ENCODE measurements at places on chromosomes 4 and X. TPM values are rescaled to one million over a fixed set of nuclear protein-coding genes. Genes with fewer than 3 reads are reported as not detected.

Gene GPR50
- not detected for total RNA-seq

Gene EDA
- total RNA-seq, result not detected

- no peak for DNase-seq
These were observed 51.5 kb downstream of the CLDN22 start for GRCh38 chr4:183268556-183268955.

DNA sequence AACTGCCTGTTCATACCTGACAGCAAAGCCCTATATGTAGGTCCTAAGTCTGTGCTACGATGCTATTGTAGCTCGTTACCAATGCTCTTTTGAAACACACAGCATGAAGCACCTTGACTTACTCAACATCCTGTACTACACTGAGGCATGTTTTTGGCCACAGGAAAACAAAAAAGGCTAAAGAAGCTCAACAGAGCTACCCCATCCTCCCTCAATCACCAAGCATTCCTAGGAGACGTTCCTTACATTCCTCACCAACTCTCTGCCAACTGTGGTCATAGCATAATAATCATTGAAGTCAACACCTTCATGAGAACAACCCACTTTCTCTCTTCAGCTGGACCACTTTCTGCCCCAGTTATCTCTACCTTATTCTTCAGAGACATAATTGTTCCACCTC, 73.7 kb upstream of the SLC25A43 start:
- no peak for DNase-seq

GRCh38 chr4:81607950-81608349, 136.2 kb upstream of the RASGEF1B start:
- DNase-seq, result no peak

- no peak for DNase-seq
These were observed 48.1 kb downstream of the RAB40AL start for GRCh38 chrX:102985192-102985591.
